ENCODE measurements at places on chromosomes 11 and 22. TPM values are rescaled to one million over a fixed set of nuclear protein-coding genes. Genes with fewer than 3 reads are reported as not detected.

MUC2 gene
- not detected for total RNA-seq

KIF18A gene
- 6.1 TPM for total RNA-seq

APOA1 gene
- total RNA-seq, result 0.32 TPM

OR52L1 gene
- total RNA-seq, result not detected

ELF5 gene
- not detected for total RNA-seq

TSGA10IP gene
- total RNA-seq, result not detected

DCPS gene
- 22.1 TPM for total RNA-seq

HTR3A gene
- not detected for total RNA-seq

PKDREJ gene
- not detected for total RNA-seq

LAYN gene
- 27.9 TPM for total RNA-seq

ANKRD49 gene
- 13.3 TPM for total RNA-seq

C11orf97 gene
- total RNA-seq, result not detected

PANX3 gene
- total RNA-seq, result not detected

RBMXL2 gene
- not detected for total RNA-seq

CACNA1I gene
- total RNA-seq, result 0.16 TPM

All from epithelial cell of alveolus of lung (primary cell).